ENCODE measurements at places on chromosomes 1 and 21. TPM values are rescaled to one million over a fixed set of nuclear protein-coding genes. Genes with fewer than 3 reads are reported as not detected.

GRCh38 chr21:45949928-45950739 is 31.4 kb upstream of the COL6A1 start:
- H3K4me3 ChIP-seq, result no peak overlapping the region
- H3K27me3 ChIP-seq, result no peaks in the 10 kb centered on the region
- no peaks in the 10 kb centered on the region for H3K4me1 ChIP-seq
- no peak overlapping the region for H3K27ac ChIP-seq
- no peak for DNase-seq
- no peaks in the 10 kb centered on the region for H3K36me3 ChIP-seq

DNA sequence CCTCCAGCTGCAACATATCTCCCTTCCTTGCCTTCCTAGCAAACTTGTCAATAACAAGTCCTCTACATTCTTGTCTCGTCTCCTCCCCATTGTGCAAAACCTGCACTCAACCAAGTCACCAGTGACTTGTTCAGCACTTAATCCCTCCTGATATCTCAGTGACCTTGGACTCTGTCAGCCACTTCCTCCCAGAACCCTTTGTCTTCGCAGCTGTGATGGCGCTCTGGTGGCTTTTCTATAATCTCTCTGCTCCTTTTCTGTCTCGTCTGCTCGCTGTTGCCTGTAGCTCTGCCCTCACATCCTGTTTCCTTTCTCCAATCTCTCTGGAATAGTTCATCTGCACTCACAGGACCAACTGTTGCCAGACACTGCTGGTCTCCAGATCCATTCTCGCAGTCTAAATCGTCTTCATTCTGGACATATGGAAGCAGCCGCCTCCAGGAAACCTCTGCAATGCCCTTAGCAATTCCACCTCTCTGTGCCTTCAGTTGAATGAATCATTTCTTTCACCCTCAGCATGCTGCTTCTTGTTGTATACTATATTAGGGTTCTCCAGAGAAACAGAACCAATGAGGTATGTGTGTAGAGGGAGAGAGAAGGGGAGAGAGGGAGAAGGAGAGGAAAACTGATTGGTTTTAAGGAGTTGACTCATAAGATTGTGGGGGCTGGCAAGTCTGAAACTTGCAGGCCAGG is 17.4 kb upstream of the IFNAR2 start:
- H3K27me3 ChIP-seq, result 0 out of 2 replicates have a peak, but pooled peaks cover 3% of the 10 kb centered on the region
- DNase-seq, result no peak
- peaks cover 9% of the 10 kb centered on the region for H3K4me1 ChIP-seq
- no peaks in the 10 kb centered on the region for H3K36me3 ChIP-seq
- no peak overlapping the region for H3K27ac ChIP-seq

DNA sequence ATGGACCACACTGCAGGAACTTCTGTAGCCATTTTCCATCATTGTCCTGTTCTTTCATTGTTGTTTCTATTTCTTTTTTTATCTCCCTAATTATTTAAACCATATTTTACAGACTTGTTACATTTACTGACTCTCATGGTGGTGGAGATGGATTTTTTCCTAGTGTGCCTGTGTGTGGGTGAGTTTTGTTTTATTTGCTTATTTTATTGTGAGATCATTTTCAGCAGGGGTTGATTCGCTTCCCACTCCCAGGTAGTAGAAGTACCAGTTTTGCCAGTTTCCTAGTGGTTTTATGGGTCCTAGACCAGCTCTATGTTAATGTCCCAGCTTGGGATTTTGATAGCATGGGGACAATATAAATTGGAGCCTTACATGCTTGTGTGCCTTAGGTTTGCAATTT is 80.0 kb upstream of the BACH1 start:
- H3K27me3 ChIP-seq, result no peaks in the 10 kb centered on the region
- no peaks in the 10 kb centered on the region for H3K4me1 ChIP-seq
- H3K27ac ChIP-seq, result no peak overlapping the region
- no peaks in the 10 kb centered on the region for H3K36me3 ChIP-seq
- DNase-seq, result no peak

DNA sequence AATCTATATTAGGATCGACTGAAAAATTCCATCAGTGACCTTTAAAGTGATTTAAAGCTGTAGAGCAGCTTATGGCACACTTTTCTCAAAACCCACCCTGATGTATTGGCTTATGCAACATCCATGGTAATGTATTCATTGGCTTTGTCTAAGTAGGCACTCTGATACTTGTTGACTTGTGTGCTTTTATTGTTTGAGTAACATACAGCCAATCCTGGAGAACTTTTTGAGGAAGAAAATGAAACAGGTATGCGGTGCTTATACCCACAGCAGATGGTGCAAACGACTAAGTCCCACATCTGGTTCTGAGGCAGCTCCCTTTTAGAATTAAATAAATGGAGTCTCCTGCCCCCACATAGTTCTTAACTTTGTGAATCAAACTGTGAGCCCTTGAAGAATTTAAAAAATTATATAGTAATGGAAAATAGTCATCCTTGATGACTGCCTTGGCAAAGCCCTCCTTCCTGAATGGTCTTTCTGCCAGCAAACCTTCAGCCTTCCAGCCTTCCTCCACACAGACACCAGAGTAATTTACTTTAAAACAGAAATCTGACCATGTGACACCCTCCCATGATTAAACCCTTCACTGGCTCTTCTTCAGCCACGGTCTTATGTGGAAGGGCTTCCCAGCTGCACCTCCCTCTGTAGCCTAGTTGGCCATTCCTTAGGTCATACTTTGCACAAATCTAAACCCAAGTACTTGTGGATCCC is 116.0 kb downstream of the BCAR3 start:
- peaks cover 3% of the 10 kb centered on the region for H3K36me3 ChIP-seq
- no peaks in the 10 kb centered on the region for H3K27me3 ChIP-seq
- no peak for DNase-seq
- 0 out of 2 replicates have a peak overlapping the region, but pooled peaks have one; percentile 35 for H3K27ac ChIP-seq

DNA sequence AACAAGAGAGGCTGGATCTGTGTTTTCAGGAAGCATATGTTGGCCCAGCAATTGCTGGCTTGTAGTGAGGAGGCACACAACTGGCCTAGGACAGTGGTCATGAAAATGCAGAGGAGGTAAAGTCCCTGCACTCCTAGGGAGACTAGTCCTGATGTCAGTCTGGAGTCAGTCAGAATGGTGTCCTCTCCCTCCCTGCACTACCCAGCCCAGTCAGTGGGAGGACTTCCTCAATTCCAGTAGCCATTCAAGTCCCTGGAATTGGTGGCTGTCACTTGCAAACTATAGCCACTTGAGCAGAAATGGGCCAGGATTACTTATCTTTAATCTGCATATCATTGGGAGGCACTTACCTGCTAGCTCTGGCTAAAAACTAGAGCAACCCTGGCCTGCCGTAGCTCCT is 18.6 kb downstream of the NDUFS5 start:
- peak; percentile 36 for DNase-seq
- no peak overlapping the region for H3K27ac ChIP-seq
- H3K4me1 ChIP-seq, result peaks cover 3% of the 10 kb centered on the region
- peaks cover 7% of the 10 kb centered on the region for H3K36me3 ChIP-seq
- no peaks in the 10 kb centered on the region for H3K27me3 ChIP-seq

DNA sequence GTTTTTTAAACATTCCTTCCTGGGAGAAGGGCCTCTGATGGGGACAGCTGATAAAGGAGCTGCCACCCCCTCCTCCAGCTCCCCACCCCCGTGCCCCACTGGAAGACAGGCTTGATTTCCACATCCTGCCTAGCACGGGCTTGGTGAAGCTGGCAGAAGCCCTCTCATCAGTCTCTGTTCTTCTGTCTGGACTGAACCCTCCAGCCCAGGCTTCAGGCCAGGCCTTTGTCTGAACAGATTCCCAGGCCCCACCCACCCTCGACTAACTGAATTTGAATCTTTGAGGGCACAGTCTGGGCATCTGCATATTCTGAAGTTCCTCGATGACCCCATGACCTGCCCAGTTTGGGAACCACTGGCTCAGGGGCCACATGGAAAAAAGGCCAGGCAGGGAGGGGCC is 75.3 kb downstream of the CD58 start:
- no peak overlapping the region for H3K27ac ChIP-seq
- DNase-seq, result no peak
- H3K36me3 ChIP-seq, result no peaks in the 10 kb centered on the region
- no peaks in the 10 kb centered on the region for H3K27me3 ChIP-seq
- H3K4me1 ChIP-seq, result no peaks in the 10 kb centered on the region

DNA sequence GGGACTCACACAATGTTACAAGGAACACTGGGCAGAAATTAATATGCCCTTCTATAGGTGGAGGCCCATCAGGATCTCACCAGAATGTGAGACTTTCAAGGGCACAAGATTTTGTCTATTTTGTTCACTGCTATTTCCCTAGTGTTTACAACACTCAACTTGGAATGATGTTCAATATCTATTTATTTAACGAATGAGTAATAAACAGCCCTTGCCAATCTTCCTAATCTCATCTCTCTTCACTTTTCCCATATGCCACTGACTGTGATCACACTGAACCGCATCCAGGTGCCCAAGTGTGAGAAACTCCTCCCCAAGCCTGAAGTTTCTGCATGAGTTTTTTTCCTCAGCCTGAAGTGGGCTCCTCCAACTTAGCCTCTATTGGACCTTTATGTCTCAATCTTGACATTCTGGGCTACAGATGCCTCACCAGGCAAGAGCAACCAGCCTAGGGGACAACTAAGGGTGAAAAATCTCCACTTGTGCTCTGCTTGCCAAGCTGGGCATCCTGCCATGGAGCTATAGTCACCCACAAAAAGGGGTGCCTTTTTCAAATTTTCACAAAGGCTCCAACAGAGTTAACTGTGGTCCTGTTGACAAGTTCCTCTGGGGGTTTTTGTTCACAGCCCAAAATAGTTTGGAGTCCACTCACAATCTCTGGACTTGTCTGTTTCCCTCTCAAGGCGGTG is 105.6 kb downstream of the PLPP3 start:
- no peaks in the 10 kb centered on the region for H3K36me3 ChIP-seq
- H3K4me1 ChIP-seq, result peaks cover 10% of the 10 kb centered on the region
- H3K4me3 ChIP-seq, result no peak overlapping the region
- DNase-seq, result no peak

- no peaks in the 10 kb centered on the region for H3K36me3 ChIP-seq
- no peaks in the 10 kb centered on the region for H3K27me3 ChIP-seq
- peak overlapping the region; percentile 34 for H3K27ac ChIP-seq
- peaks cover 23% of the 10 kb centered on the region for H3K4me1 ChIP-seq
- peak; percentile 27 for DNase-seq
Observed at GRCh38 chr1:57470036-57470435, 46.2 kb upstream of the DAB1 start.

GRCh38 chr1:23611601-23612327 is 52.5 kb upstream of the ID3 start:
- no peak overlapping the region for H3K4me3 ChIP-seq
- H3K36me3 ChIP-seq, result no peaks in the 10 kb centered on the region
- H3K4me1 ChIP-seq, result peaks cover 19% of the 10 kb centered on the region
- H3K27ac ChIP-seq, result no peak overlapping the region
- H3K27me3 ChIP-seq, result no peaks in the 10 kb centered on the region

DNA sequence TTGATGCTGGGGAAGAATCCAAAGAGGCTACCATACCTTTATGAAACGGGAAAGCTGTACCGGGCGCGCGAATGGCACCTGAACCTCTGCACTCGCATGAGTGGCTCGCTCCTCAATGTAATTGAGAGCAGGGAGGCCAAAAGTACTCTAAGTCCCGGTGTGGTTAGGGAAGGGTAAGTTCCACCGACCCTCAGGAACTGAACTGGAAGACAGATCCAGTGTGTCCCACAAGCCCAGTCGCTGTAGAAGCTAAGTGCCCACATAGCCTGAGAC is 1.0 kb downstream of the GATAD2B start:
- H3K36me3 ChIP-seq, result no peaks in the 10 kb centered on the region
- no peaks in the 10 kb centered on the region for H3K27me3 ChIP-seq
- peak; percentile 37 for DNase-seq

Gene SIM2
- total RNA-seq, result 1.4 TPM

Gene CYP4A11
- total RNA-seq, result not detected

Gene TMEM200B
- total RNA-seq, result 8.7 TPM

Gene TDRKH
- 25.6 TPM for total RNA-seq
